HFFc6 (cell line): ENCODE measurements at places on chromosomes 16 and 17. TPM values are rescaled to one million over a fixed set of nuclear protein-coding genes. Genes with fewer than 3 reads are reported as not detected.
A peak's percentile ranks its signal among the peaks of the same experiment; 100 is the strongest.

GRCh38 chr16:22206842-22207714 is 1.0 kb downstream of the EEF2K start:
- DNase-seq: peak; percentile 41

HBA2 gene
- total RNA-seq: not detected in 3 replicates

ABCC11 gene
- 0.15 TPM in 1 of 3 replicates, not detected in the others for total RNA-seq

- no peak for DNase-seq
Measured at GRCh38 chr16:67537270-67537635, 8.6 kb downstream of the RIPOR1 start.

DNA sequence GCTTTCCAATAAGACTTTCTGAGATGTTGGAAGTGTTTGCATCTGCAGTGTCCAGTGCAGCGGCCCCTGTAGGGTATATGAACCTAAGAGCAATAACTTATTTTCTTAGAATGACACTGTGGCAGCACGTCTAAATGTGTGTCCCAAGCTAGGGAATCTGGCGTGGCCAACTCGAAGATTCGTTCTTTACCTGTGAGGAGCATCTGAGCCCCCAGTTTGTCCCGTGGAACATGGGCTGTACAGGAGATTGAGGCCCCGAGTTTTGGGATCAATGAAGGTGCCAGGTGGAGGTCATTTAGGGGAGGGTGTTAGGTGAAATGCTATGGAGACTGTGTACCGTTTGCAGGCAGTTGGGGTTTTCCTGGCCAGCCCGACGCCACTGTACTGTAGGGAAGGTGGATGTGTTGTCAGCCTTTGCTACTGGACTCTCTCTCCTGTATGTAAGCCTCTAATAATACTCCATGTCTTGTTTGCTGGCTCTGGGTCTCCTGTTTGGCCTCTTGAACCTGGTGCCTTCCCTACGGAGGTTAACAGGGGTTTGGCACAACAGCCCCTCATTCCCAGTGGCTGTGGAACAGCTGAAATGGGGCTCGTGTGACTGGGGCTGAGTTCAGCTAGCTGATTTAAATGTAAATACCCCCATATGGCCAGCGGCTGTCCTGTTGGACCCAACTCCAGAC is 45.5 kb upstream of the SDK2 start:
- DNase-seq: no peak

POLR3K gene
- total RNA-seq: 18.9 to 25.3 TPM (median 19.4 TPM) in 3 replicates

GRCh38 chr17:81418710-81419318 is 23.6 kb downstream of the BAHCC1 start:
- peak; percentile 34 for DNase-seq

DNA sequence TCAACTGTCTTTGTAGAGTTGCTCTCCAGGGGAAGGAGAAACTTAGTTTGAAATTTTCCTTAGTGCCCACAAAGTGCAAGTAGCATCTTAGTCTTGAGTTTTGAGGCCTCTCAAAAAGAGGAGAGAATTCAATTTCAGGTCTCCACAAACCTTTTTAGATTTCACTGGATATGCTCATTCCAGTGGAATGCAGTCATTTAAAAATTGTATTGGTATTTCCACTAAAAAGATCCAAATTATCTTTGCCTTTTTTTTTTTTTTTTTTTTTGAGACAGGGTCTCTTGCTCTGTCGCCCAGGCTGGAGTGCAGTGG is 6.9 kb upstream of the FOXJ1 start:
- no peak for DNase-seq

GRCh38 chr17:8806253-8806925 is 7.2 kb upstream of the MFSD6L start:
- DNase-seq: no peak

DNA sequence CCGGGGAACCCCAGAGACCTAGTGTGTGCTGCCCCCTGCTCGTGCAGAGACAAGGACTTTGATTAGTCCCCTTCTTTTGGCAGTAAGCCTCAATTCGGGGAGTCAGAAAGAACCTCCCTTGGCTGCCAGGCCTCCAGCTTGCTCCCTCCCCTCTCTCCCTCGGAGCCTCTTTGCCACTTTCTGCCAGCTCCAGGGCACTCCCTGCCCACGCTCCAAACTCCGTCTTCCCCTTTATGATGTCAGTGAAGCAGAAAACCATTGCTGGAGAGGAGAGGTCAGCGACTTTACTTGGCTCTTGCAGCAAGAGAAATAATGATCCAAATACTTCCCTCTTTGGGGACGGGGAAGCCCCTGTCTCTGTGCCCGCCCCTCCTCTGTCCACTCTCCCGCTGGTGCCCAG is 28.1 kb downstream of the TTYH2 start:
- no peak for DNase-seq

CDYL2 gene
- 15.4 to 21.3 TPM (median 17.7 TPM) in 3 replicates for total RNA-seq

- DNase-seq: peak; percentile 49
Measured at GRCh38 chr16:48317614-48318315, 67.4 kb downstream of the SIAH1 start.

DNA sequence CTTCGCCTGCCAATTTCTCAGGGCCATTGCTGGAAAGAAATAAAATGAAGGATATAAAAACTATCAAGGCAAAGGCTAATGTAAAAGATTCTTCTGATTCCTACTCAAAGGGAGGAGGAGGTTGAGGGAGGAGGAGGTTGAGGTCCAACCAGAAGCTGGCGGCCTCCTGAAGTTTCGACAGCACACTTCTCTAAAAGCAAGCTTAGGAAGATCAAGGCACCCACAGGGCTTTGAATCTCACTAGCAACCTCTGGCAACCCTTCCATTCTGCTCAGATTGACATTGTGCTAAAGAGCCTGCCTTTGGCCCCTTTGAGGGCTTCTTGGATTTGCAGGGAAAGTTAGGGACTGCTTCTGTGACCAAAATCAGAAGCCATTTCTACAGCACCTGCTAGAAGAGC is 81.5 kb upstream of the TNRC6C start:
- no peak for DNase-seq

DNA sequence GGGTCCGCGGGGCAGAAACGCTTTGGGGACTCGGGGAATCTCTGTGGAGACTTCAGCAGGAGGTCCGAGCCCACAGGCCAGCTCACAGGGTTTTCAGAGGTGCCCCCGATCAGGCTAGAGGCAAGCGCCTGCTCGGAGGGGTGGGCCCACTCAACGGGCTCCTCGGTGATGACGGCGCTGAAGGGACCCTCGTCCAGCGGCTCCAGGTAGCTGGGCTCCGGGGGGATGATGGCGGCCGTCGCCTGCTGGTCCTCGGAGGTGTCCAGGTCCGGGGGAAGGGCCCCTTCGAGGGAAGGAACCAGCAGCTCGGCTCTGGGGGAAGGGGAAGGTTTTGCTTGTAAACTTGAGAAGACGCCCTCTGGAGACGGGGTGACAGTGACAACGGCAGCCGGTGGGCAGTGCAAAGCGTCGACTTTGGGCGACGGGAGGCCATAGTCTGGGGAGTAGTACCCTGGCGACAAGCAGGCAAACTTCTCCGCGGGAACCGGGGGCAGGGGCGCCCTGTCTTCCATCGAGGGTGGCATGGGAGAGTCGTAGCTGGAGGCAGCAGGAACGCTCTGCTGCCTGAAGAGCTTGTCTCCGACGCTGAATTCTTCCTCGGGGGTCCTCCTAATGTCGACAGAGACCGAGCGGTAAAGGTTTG is 63.2 kb downstream of the ZNF778 start:
- no peak for DNase-seq

DNA sequence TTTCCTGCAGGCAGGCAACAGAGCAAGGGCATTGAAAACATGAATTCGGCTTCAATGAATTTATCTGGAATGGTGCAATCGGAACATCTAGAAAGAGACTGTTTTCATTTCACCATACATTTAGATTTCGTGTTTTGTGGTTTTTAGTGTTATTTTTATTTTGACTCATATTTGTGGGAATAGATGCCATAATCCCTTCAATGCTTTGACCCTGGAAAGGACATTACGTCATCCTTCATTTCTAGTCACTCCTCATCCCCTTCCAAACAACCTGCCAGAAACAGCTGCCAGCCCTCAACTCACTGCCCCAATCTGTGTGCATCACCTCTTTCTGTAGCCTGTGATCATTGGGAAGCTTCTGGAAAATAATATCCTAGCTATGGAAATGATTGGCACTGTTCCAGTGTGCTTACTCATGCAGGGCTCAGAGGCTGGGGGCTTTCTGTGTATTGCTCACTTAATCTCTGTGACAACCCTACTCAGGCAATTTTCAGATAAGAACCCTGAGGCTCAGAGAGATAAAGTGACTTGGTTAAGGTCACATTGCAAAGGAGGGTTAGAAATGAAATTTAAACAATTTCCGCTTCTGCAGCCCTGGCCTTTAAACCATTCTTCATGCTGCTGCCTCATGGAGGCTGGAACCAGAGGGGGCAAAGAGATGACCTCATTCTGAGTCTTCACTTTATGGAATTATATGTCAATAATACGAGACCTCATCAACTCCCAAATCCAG is 9.5 kb upstream of the KSR1 start:
- DNase-seq: peak; percentile 66

GRCh38 chr16:70348991-70349390 is 2.3 kb downstream of the DDX19A start:
- DNase-seq: no peak

ARL17A gene
- 7.7 to 9.9 TPM (median 8.6 TPM) in 3 replicates for total RNA-seq

FADS6 gene
- total RNA-seq: not detected in 2 replicates

CES2 gene
- total RNA-seq: 41.4 and 42.3 TPM in 2 replicates

GRCh38 chr17:34865716-34866115 is 95.5 kb downstream of the CCT6B start:
- no peak for DNase-seq

PPP1R27 gene
- total RNA-seq: not detected in 3 replicates
